ENCODE measurements at places on chromosomes 1 and 21.

GRCh38 chr21:34112316-34113033, 39.1 kb downstream of the MRPS6 start:
- DNase-seq = no peak

DNA sequence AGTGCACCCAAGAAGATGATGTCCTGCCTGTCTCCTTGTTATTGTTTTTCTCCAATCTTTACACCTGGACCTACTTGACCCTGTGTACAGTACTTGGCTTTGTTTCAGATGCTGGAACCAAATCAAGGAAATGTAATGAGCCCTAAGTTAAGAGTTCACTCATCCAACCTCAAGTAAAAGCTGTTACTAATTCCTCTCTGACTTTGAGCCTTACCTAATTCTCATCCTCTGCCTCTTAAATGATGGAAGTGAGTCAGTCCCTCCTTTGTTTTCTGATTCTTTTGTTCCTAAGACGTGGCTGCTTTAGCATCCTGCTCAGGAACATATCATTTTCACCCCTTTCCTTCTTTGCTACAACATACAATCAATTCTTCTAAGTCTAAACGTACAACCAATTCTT, 15.3 kb upstream of the PLA2G4A start:
- DNase-seq = no peak

DNA sequence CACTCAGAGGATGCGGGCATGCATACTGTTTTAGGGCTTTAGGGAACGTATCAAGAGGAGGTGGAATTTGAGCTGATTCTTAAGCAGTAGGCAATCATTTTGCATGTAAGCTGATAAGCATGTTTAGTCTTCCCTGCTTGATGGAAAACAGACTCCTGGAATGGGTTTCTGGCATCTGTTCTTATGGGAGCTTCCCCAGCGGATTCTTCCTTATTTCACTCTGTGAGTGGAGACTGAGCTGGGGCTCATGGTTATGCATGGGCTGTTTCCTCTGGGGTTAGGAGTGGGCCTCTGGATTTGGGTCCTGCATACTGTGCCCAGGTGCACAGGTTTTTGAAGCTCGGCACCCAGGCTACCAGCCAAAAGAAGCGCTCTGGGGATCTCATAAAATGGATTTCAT, 93.4 kb downstream of the DIRAS3 start:
- DNase-seq = peak; percentile 64

DNA sequence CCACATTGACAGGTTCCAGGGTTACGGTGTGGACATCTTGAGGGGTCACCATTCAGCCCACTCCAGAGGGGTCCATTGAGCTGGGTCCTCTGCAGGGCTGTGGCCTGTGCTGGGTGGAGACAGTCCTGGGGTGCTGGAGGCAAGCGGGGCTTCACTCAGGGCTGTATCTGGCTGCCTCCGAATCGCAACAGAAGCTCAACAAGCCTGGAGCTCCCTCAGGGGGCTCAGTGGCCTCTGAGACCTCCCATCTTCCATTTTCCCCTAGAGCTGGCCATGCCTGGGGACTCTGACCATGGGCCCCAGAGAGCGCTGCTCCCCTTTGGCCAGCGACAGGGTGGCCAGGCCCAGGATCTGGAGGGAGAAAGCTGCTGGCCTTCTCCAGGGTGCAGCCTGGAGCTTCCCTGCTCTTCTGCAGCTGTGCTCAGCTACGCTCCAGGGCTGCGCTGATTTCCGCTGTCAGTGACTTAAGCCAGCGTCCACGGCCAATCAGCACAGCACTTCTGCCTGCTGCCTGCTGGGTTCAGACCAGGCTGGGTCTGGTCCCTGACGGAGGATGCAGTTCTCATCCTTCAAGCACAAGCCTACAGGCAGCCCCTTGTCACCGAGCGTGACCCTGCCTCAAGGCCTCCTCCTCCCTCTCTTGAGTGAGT, 45.0 kb upstream of the ADARB1 start:
- peak; percentile 55 for DNase-seq

GRCh38 chr1:35655196-35655595, 13.9 kb upstream of the PSMB2 start:
- no peak for DNase-seq

GRCh38 chr1:24769656-24770651, 24.7 kb downstream of the CLIC4 start:
- peak; percentile 43 for DNase-seq

DNA sequence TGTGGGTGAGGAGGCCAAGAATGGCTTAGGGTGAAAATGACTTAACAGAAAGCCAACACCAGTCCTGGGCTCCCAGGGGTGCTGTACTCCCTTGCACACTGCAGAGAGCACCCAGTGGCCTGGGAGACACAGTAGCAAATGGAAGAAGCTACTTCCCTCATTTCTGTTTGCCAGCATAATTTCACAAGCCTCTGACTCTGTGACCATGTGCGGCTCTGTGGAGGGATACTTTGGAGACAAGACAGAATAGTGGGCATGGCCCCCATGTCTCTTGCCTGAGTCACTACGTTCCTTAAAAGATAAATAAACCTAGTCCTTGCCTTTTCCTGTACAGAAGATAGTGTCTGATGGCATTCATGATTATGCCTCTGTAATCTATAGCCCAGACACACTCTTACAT, 38.1 kb downstream of the TRIM62 start:
- DNase-seq = no peak

DNA sequence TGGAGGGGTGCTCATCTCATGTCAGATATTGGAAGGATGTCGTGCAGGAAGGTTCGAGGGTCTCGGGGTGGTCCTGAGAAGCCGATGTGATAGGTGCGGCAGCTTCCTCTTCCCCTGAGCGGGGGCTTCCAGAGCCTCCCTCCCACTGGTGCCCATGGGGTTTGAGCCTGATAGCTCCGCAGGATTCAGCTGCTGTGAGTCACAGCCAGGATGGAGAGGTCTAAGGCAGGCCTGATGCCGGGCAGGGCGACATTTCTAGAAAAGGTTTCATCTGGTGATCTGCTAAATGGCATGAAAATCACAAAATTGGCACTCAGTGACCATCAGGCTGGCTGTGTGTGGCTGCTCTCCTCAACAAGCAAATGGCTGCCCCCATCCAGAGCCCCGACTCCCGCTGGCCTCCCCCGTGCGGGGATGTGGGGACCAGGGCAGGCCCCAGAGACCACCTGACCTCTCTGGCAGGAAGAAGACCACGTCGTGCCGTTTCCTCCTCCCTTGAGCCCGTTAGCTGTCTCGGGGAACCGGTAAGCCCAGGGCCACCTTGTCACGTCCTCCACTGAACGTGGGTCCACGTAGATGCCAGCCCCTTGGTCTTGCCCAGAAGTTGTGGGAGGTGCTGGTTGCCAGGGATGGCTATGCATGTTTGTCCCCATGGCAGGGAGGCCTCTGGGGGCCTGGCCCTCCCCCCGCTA, 66.1 kb downstream of the SKI start:
- DNase-seq = no peak

- no peak for DNase-seq
Observed at GRCh38 chr1:143691400-143691891, 280.3 kb downstream of the FAM72C start.

GRCh38 chr1:241600496-241600901, 39.7 kb downstream of the CHML start:
- peak; percentile 27 for DNase-seq

- DNase-seq = no peak
Observed at GRCh38 chr1:204360314-204360713, 585 bp upstream of the PLEKHA6 start.

DNA sequence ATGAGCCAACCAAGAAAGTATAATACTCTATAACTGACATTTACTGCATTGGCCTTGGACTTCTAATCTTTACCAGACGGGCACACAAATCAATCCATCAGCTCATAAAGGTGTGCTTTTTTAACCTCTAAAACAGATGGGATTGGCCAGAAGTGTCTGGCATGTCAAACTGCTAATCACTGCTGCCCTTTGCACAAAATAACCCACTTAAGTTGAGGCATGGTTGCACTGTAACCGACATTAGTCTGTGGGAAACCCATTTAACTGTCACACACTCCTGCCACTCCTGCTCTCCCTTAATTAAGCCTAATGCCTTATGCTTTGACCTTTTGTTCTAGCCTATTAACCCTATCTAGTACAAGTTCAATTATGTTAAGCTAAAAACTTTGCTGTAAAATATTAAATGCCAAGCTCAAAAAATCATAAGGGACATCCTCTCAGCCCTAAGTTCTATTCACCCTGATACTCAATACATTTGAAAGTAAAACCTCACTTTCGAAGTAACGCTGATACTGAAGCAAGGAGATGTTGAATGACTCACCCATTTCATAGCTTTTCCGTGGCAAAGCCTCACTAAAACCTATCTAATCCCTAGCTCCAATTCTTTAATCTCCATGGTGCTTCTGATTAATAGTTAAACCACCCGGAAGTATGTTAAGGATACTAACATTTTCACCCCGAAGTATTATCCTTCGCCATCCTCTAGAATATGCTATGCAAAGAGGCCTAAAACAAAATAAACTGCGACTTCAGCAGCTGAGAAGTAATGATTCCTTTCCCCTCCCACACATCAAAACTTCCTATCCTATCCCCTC, 12.9 kb downstream of the NRIP1 start:
- DNase-seq = peak; percentile 26

DNA sequence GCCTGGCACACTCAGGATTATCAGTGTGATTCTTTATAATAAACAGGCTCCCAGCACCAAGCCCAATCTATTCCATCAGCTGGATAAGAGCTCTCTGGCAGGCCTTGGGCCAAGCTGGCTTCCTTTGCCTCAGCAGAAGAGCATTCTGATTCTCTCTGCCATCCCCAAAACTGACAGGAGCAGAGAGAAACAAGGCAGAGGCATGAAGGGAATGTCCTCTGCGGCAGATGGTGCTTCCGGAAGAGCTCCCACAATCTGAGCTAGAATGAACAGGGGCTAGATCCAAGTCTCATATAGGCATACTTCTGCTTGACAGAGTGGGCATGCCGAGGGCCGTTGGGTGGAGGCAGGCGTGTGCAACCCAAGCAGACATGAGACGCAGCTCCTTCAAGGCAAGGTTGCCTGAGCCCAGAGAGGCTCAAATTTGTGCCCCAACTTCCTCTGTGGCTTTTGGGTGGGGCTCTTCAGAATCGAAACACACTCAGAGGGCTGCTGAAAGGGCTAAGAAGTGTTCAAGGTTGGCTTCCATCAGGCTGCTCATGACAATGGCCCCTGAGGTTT, 4.0 kb downstream of the CAPN2 start:
- DNase-seq = peak; percentile 26

GRCh38 chr1:187943606-187944403, 1115.1 kb downstream of the PLA2G4A start:
- no peak for DNase-seq

GRCh38 chr1:227175611-227176010, 142.7 kb downstream of the CDC42BPA start:
- DNase-seq = no peak

DNA sequence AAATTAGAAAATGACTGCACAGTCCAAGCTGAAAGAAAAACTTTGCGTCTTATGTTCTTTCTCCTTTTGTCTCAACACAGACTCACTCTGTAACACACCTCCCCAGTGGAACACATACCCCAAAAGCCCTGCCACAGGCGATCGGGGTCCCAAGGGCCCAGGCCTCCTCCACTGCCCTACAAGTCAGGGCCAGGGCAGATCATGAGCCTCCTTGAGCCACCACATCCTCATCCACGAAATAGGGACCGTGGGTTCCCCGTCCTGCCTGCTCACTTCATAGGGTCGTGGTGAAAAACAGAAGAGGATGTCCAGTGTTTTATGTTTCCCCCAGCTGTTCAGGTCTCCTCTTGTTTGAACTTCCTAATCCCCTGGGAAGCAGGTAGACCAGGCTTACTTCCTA, 116.7 kb downstream of the KCNN3 start:
- no peak for DNase-seq

DNA sequence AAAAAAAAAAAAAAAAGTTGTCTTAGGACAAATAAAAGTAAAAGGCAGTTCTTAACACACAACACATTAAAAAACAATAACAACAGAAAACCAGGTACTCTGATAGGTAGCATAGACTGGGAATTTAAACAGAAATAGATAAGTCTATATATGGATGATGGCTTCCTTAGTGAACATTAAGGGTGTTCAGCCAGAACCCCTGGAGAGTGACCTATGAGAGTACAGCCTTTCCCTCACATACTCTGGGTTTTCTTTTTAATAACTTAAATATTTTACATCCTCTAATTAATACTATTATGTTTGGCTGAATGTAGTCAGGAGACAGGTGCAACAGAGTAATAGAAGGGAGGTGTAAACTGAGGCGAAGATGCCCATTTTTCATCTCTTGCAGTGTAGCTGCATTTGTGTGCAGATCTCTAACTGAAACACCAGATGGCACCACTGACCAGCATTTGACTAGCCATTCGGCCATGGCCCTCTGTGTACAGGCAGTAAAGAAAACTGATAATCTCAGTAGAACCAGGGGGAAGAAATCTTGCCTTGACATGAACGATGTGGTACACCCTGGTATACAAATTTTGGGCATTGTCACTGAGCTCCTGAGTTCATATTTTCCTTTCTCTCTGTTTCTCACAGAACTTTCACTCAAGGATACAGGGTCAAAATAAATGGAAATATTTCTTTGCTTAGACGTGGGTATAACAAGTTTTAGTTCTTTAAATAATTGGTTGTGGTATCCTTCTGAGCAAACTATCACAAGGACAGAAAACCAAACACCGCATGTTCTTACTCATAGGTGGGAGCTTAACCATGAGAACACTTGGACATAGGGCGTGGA, 7.6 kb downstream of the TTF2 start:
- peak; percentile 81 for DNase-seq

- DNase-seq = no peak
Observed at GRCh38 chr21:15363921-15364320, 299.1 kb upstream of the NRIP1 start.

DNA sequence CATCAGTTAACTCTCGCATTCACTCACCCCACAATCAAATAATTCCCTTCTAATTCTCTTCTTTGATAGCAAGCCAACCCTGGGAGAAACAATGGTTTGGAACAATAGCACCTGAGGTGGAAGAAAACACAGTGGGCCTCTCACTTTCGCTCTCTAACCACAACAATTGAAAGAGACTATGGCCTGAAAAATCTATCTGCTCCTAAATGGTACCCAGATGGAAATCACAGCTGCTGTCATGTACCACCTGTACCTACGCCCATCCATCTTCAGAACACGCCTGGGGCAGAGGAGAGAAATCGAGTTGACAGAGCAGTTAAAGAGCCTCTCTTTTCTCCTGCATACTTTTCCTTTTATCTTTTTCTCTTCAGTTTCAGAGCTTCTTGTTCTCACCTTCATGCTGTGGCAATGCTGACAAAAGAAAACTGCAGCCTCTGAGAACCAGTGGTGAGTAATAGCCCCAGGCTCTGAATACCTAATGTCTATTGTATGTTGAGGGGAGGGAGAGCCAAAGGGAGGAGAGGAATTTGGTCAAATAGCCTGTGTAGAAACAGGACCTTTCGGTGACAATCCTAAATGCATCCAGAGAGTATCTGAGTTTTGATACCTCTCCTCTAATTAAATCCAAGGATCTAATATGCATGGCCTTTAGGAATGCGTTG, 57.7 kb downstream of the ZC3H11B start:
- DNase-seq = peak; percentile 31

GRCh38 chr1:8589571-8589970, 227.9 kb downstream of the RERE start:
- DNase-seq = no peak

- peak; percentile 57 for DNase-seq
Observed at GRCh38 chr1:168121401-168122011, 15.2 kb downstream of the GPR161 start.

- peak; percentile 8 for DNase-seq
Observed at GRCh38 chr21:27954543-27955165, 987.8 kb upstream of the ADAMTS5 start.

- no peak for DNase-seq
Observed at GRCh38 chr1:147214325-147214724, 10.8 kb downstream of the FMO5 start.
